ENCODE measurements at places on chromosomes 11 and 22. TPM values are rescaled to one million over a fixed set of nuclear protein-coding genes. Genes with fewer than 3 reads are reported as not detected.

GRCh38 chr11:130672911-130673310 lies 224.5 kb downstream of the ADAMTS15 start:
- no peaks in the 10 kb centered on the region for H3K27me3 ChIP-seq
- H3K4me1 ChIP-seq = peaks cover 66% of the 10 kb centered on the region
- peak overlapping the region; percentile 74 for H3K27ac ChIP-seq
- H3K36me3 ChIP-seq = no peaks in the 10 kb centered on the region
- no peak overlapping the region for H3K4me3 ChIP-seq

Gene GDPD4
- not detected for total RNA-seq

DNA sequence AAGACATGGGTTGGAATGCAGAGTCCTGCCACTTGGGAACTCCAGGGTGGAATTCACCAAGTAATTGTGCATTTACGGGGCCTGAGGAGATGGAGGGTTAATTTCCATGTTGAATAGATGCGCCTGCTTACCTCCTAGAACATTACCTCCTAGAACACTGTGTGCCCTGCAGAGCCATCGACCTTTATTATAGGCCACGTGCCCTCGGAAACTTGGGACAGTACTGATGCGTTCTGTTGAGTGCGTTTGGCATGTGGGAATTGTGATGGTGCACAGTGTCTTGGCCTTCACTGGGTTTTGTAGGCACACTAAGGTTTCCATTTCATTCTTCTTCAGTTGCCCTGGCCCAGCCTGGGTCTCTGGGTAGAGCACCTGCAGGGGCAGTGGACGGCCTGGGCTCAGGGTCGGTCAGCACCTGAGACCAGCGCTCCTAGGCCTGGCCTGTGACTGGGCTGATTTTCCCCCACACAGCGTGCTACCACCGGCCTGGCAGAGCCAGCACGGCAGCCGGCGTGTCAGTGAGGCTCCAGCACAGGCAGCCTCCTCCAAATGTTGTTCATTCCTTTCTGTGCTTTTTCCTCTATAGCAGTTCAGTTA lies 12.7 kb downstream of the TRMU start:
- H3K36me3 ChIP-seq = peaks cover 80% of the 10 kb centered on the region
- no peak overlapping the region for H3K27ac ChIP-seq
- H3K27me3 ChIP-seq = no peaks in the 10 kb centered on the region
- peaks cover 7% of the 10 kb centered on the region for H3K4me1 ChIP-seq

Gene TEX12
- not detected for total RNA-seq

DNA sequence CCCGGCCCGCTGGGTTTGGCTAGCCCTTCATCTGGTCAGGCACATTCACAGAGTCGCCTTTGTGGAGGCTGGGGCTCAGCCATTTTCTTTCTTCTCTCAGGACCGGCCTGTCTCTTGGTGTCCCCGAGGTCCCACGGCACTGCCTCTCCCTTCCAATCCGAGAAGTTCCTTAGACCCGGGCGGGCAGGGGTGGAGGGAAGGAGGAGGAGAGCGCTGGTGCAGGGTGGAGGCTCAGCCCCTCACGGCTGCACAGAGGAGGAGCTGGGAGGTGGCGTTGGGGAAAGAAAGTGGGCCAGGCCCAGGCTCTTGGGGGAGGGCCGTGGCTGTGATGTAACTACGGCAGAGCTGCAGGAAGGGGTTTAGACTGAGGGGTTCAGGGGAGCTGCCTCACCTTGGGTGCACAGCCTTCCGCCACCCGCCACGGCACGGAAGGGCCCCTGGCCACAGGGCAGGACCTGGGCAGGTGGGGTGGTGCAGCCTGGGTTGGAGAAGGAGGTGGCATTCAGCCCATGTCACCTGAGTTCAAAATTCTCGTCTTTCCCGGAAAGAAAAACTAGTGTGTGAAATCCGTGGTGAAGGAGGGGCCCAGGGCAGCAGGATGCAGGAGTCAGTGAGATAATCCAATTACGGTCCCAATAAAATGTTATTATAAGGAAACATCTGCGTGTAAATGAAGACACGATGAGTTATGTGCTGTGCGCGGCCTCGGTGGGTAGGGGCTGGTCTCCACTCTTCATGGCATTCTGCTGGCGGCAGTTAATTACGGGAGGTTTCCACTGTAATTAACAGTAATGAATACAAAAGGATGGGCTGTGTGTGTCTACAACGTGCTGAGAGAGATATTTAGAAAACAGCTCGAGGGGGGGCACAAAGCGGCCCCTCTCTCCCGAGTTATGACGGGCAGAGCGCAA lies 1.7 kb downstream of the BRSK2 start:
- H3K27me3 ChIP-seq = peaks cover 7% of the 10 kb centered on the region
- H3K27ac ChIP-seq = no peak overlapping the region
- no peaks in the 10 kb centered on the region for H3K36me3 ChIP-seq
- no peak overlapping the region for H3K4me3 ChIP-seq

- no peaks in the 10 kb centered on the region for H3K36me3 ChIP-seq
- no peak overlapping the region for H3K4me3 ChIP-seq
- peak overlapping the region; percentile 43 for H3K27ac ChIP-seq
- DNase-seq = peak; percentile 62
- no peaks in the 10 kb centered on the region for H3K27me3 ChIP-seq
- peaks cover 12% of the 10 kb centered on the region for H3K4me1 ChIP-seq
Measured at GRCh38 chr11:117972629-117973502, 13.3 kb upstream of the IL10RA start.

Gene APOL3
- total RNA-seq = 91.9 TPM

GRCh38 chr22:49402169-49402568 lies 425.5 kb downstream of the BRD1 start:
- no peak overlapping the region for H3K27ac ChIP-seq
- no peak for DNase-seq
- H3K4me1 ChIP-seq = no peaks in the 10 kb centered on the region
- no peaks in the 10 kb centered on the region for H3K27me3 ChIP-seq
- no peak overlapping the region for H3K4me3 ChIP-seq
- no peaks in the 10 kb centered on the region for H3K36me3 ChIP-seq

DNA sequence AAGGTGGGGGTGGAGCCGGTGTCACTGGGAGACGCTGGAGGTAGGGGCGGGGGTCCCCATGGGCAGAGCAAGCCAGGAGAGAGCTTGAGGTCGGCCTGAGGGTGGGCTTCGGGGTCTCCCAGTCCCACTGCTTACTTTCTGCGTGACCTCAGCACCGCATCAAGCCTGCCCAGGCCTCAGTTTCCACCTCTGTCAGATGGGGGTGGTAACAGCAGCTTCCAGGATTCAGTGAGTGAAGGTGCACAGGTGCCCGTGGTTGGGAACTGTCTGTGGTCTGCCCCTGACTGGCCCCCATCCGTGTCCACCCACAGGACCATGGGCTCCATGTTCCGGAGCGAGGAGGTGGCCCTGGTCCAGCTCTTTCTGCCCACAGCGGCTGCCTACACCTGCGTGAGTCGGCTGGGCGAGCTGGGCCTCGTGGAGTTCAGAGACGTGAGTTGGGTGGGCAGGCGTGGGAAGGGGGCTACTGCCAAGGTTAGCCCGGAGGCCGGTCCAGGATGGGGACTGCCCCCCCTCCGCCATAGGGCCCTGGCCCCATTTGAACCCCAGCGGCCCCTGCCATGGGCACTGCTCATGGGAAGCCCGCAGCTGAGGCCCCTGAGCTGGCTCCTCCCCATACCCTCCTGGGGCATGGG lies 2.2 kb downstream of the TCIRG1 start:
- DNase-seq = no peak
- peaks cover 42% of the 10 kb centered on the region for H3K4me1 ChIP-seq
- H3K36me3 ChIP-seq = peaks cover 12% of the 10 kb centered on the region
- no peaks in the 10 kb centered on the region for H3K27me3 ChIP-seq

- H3K27ac ChIP-seq = peak within 1 kb of the TSS; percentile 92
- H3K4me3 ChIP-seq = peak within 1 kb of the TSS; percentile 81
- peak; percentile 95 for DNase-seq
- no peaks in the 10 kb centered on the region for H3K27me3 ChIP-seq
- no peaks in the 10 kb centered on the region for H3K36me3 ChIP-seq
Measured at GRCh38 chr11:77473801-77474683, at the start of gene PAK1. TSS of gene PAK1 (minus strand) at chr11:77474094. CDS start at chr11:77392520, 81,574 bp downstream.

Gene CABP4
- total RNA-seq = 6.4 TPM

- H3K36me3 ChIP-seq = no peaks in the 10 kb centered on the region
- DNase-seq = no peak
- no peak overlapping the region for H3K4me3 ChIP-seq
- H3K27me3 ChIP-seq = no peaks in the 10 kb centered on the region
Measured at GRCh38 chr11:12013781-12014180, 5.4 kb upstream of the DKK3 start.

DNA sequence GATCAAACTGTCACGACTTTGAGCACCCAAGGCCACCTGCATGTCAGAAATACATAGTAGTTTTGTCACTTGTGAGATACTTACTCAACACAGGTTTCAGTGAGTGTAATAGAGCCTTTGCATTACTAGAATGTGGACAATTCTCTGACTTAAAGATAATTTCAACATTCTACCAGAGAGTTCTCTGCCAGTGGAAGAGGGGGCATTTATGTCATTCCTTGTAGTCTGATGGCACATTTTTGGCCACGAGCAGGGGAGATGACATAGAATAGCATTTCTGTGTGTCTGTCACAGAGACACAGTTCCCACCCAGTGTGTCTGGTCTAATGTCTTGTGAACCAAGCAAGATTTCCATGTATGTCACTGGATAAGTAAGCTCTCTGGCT lies 112.5 kb downstream of the DBX1 start:
- H3K4me1 ChIP-seq = peaks cover 49% of the 10 kb centered on the region
- DNase-seq = no peak
- no peaks in the 10 kb centered on the region for H3K27me3 ChIP-seq
- H3K4me3 ChIP-seq = no peak overlapping the region

- DNase-seq = no peak
- H3K27me3 ChIP-seq = no peaks in the 10 kb centered on the region
- H3K4me1 ChIP-seq = no peaks in the 10 kb centered on the region
- no peak overlapping the region for H3K27ac ChIP-seq
Measured at GRCh38 chr11:94193288-94193687, 64.6 kb downstream of the PANX1 start.

- H3K27me3 ChIP-seq = no peaks in the 10 kb centered on the region
- H3K4me3 ChIP-seq = no peak overlapping the region
- peaks cover 8% of the 10 kb centered on the region for H3K4me1 ChIP-seq
Measured at GRCh38 chr11:128904303-128904655, 13.1 kb downstream of the KCNJ5 start.

Gene OR8H1
- total RNA-seq = not detected

DNA sequence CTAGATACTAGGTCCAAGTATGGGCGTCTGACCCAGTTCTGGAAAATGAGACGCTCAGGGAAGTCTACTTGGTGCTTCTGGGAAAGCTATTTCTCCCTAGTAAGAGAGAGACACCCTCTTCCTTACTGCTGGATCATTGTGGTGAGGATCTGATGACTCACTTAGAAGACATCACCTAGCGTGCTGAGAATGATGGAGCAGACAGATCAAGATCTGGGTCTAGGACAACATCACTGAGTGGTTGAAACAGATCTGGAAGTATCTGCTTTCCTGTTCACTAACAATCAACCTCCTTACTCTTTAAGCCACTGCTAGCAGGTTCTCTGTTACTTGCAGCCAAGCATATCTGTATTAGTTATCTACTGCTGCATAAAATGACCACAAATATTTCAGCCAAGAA lies 38.3 kb upstream of the HMGXB4 start:
- no peak overlapping the region for H3K27ac ChIP-seq
- DNase-seq = no peak
- no peaks in the 10 kb centered on the region for H3K27me3 ChIP-seq
- no peak overlapping the region for H3K4me3 ChIP-seq
- no peaks in the 10 kb centered on the region for H3K36me3 ChIP-seq

Gene PRDM11
- total RNA-seq = 53.3 TPM

DNA sequence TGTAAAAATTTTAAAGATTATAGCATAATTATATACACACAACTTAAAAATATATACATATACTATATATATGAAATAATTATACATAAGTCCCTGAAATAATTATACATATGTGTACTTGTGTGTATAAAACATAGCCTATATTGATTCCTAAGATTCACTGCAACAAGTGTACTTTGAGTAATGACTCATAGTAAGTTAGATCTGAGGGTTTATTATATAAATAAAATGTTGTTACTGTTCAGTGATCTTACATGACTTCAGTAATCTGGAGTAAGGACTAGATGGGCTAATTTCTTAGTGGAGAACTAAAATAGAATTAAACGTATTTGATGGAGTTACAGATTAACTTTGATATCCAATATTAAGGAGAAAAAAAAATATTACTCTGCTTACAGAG lies 350.5 kb downstream of the CNTN5 start:
- H3K27me3 ChIP-seq = no peaks in the 10 kb centered on the region
- DNase-seq = no peak
- no peaks in the 10 kb centered on the region for H3K4me1 ChIP-seq
- H3K4me3 ChIP-seq = no peak overlapping the region
- no peaks in the 10 kb centered on the region for H3K36me3 ChIP-seq

Gene DBX1
- not detected for total RNA-seq

GRCh38 chr11:122032317-122032716 lies 83.7 kb downstream of the BLID start:
- no peak overlapping the region for H3K4me3 ChIP-seq
- H3K36me3 ChIP-seq = no peaks in the 10 kb centered on the region
- H3K4me1 ChIP-seq = peaks cover 7% of the 10 kb centered on the region
- H3K27ac ChIP-seq = no peak overlapping the region

GRCh38 chr11:121611242-121611641 lies 158.5 kb upstream of the SORL1-AS1 start:
- H3K4me3 ChIP-seq = no peak overlapping the region
- no peaks in the 10 kb centered on the region for H3K27me3 ChIP-seq
- H3K4me1 ChIP-seq = no peaks in the 10 kb centered on the region
- no peak for DNase-seq
- H3K36me3 ChIP-seq = peaks cover 8% of the 10 kb centered on the region

- no peaks in the 10 kb centered on the region for H3K4me1 ChIP-seq
- H3K27ac ChIP-seq = no peak overlapping the region
- no peak overlapping the region for H3K4me3 ChIP-seq
- no peak for DNase-seq
- H3K36me3 ChIP-seq = no peaks in the 10 kb centered on the region
- H3K27me3 ChIP-seq = no peaks in the 10 kb centered on the region
Measured at GRCh38 chr22:36901411-36902142, 11.9 kb upstream of the CSF2RB start.

Gene TNNT3
- total RNA-seq = not detected
